ENCODE measurements at places on chromosomes 6 and 20. TPM values are rescaled to one million over a fixed set of nuclear protein-coding genes. Genes with fewer than 3 reads are reported as not detected.

DNA sequence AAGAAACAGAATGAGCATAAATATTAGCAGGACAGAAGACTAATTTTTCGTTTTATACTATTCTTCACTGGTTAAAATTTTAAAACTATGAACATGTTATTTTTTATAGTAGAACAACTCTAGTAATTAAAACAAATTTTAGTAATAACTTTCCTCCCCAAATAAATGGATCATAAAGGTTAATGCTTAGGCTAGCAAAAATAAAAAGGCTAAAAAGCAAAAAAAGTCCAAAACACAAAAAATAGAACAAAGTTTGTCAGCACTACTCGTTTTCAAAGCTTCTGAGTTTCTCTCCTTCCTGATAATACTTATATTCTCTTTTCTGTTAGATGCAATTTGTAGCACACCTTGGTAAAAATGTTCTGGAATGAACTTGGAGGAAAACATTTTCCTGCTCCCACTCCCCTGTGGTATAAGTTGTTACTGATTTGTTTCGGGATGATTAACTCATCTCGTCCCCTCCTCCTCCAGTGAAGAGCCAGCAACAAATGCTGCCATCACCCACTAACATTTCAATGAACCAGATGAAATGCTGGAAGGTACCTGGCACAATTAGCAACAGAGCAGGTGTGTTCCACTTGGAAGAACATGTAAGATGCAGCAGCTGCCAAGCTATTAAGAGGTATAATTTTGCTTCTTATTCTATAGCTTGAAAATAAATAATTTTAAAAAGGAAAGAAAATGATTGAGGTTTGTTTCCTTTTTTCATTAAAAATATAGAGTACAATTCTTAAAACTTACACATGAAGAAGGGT, 130.5 kb downstream of the MYB start:
- no peak overlapping the region for H3K27ac ChIP-seq
- H3K27me3 ChIP-seq: no peaks in the 10 kb centered on the region
- DNase-seq: no peak

- H3K27me3 ChIP-seq: peaks cover 3% of the 10 kb centered on the region
- H3K27ac ChIP-seq: no peak overlapping the region
- H3K4me3 ChIP-seq: no peak overlapping the region
- no peak for DNase-seq
- no peaks in the 10 kb centered on the region for H3K36me3 ChIP-seq
- H3K4me1 ChIP-seq: no peaks in the 10 kb centered on the region
These were observed 690.7 kb downstream of the KIF16B start for GRCh38 chr20:15882553-15882952.

DNA sequence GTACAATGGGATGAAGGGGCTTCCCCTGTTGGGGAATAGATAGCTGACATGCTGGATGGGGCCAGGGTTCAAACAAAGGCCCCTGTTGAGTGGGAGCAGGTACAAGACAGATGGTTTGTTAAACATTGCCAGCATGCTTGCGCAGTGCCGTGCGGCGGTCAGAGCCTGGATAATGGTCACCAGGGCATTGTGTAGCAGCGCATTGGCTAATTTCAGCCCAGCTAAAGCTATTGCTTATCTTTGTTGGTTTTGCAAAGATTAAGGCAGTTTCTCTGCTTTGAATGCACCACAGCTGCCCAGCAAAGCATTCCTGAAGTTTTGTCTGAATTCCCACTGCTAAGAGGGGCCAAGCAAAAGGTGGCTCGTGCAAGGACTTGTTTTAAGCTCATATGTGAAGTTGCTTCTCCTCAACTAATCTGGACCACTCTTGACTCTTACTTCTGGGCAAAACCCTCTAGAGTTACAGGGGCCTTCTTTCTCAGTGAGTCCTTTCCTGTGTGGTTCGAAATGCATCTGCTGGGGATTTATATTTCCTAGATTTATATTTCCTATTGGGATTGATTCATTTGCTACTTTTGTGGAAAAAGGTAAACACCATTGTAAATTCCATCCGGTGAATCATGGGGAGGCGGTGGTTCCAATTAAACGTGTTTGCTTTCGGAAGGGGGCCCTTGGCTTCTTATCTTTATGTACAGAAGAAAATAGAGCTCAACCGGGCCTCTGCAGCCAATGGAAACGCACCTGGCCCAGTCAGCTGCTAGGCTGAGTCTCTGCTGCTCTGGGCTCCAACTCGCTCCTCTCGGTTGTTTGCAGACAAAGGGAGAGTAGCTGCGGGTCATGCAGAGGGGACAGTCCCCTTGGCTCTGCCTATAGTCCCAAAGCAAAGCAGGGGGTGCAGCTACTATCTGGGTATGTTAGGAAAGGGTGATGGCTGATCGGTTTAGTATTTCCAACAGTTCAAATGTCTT, 72.1 kb downstream of the FOXA2 start:
- no peak overlapping the region for H3K27ac ChIP-seq
- H3K27me3 ChIP-seq: peaks cover 19% of the 10 kb centered on the region
- no peaks in the 10 kb centered on the region for H3K4me1 ChIP-seq
- H3K4me3 ChIP-seq: no peak overlapping the region

DNA sequence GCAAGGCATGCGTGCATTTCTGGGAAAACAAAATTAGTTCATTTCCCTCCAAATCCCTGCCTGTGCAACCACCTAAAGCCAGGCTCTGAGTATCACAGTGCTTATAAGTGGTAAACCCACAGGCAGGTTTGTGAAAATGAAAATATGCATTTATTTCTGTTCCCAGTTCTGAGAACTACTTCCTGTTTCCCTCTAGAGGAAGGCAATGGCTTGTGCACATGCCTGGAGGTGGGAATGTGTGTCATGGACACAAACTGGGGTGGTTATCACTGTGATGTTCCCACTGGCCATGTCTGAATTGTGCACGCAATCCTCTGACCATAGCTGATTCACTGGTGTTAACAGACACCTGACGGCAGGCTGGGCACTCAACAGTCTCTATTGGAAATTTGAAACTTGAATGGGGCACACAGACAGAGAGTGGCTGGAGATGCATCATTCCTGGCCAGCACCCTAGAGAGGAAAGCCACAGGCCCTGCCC, 26.3 kb downstream of the FAM110A start:
- H3K4me3 ChIP-seq: no peak overlapping the region
- no peak overlapping the region for H3K27ac ChIP-seq
- no peak for DNase-seq

Gene SAMD10
- 4.7 TPM for total RNA-seq

Gene GMPR
- 11.5 TPM for total RNA-seq

Measured in chondrocyte (in vitro differentiated cells).